HepG2 (cell line): ENCODE measurements at places on chromosomes 7 and 10. TPM values are rescaled to one million over a fixed set of nuclear protein-coding genes. Genes with fewer than 3 reads are reported as not detected.

OR2A1 gene
- not detected in 2 replicates for polyA plus RNA-seq

PKD2L1 gene
- polyA plus RNA-seq, result 0.15 and 0.27 TPM in 2 replicates

CPA4 gene
- polyA plus RNA-seq, result 0.20 and 0.39 TPM in 2 replicates

CPA2 gene
- polyA plus RNA-seq, result 0.04 TPM in 1 of 2 replicates, not detected in the other

GRCh38 chr7:148930335-148930734 is 46.2 kb upstream of the EZH2 start:
- no peak for DNase-seq
- H3K4me1 ChIP-seq, result peaks cover 11% of the 10 kb centered on the region
- no peaks in the 10 kb centered on the region for H3K27me3 ChIP-seq
- no peak overlapping the region for H3K27ac ChIP-seq
- H3K4me3 ChIP-seq, result no peak overlapping the region
- H3K36me3 ChIP-seq, result no peaks in the 10 kb centered on the region

DNA sequence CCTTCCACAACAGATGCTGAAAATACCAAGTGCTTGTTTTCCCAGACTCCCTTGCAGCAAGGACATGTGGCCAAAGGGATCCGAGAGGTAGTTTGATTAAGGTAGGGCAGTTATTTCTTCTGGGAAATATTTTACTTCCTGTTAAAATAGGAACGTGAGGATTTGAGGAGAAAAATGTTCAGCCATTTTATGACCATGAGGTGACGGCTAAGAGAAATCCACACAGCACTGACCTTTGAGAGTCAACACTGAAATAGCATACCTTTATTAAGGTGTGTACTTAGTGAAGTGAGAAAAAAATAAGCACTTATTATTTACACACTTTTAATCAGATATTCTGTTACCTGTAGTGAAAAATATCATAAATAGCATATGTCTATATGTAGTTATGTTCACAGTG is 133.9 kb downstream of the PPP1R3A start:
- no peaks in the 10 kb centered on the region; the same call in 1 of the 2 replicates for H3K27me3 ChIP-seq
- H3K4me1 ChIP-seq, result no peaks in the 10 kb centered on the region

- H3K27me3 ChIP-seq, result peaks cover 27% of the 10 kb centered on the region; the same call in 2 of the 3 replicates
- no peak overlapping the region for H3K27ac ChIP-seq
- DNase-seq, result peak; percentile 61
- H3K4me3 ChIP-seq, result no peak overlapping the region
Observed at GRCh38 chr10:79487296-79488194, 24.8 kb upstream of the EIF5AL1 start.
